GOT3 (cell line): ENCODE measurements at places on chromosomes 11 and 22.

DNA sequence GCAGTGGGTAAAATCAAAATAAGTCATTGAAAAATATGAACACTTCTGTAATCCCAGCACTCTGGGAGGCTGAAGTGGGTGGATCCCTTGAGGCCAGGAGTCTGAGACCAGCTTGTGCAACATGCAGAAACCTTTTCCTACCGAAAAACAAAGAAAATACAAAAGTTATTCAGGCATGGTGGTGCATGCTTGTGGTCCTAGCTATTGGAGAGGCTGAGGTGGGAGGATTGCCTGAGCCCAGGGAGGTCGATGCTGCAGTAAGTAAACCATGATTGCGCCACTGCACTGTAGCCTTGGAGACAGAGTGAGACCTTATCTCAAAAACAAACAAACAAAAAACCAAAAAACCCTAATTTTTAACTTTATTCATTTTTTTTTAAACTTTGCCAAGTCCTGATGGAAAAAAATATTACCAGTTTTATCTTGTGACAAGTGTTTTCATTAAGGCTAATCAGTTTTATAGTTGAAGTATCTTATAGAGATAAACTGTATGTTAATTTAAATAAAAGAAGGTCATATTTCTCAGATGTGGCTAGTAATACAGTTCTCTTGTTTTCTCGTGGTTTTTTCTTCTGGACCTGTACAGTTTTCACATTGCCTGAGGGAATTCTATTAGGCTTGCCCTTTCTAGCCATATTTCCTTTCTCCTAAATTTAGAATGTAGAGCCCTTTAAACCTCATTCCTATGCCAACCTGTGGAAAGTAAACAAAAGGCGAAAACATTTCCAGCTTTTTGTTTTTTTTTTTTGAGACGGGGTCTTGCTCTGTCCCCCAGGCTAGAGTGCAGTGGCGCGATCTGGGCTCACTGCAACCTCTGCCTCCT, 9.4 kb downstream of the HIPK3 start:
- DNase-seq: no peak

DNA sequence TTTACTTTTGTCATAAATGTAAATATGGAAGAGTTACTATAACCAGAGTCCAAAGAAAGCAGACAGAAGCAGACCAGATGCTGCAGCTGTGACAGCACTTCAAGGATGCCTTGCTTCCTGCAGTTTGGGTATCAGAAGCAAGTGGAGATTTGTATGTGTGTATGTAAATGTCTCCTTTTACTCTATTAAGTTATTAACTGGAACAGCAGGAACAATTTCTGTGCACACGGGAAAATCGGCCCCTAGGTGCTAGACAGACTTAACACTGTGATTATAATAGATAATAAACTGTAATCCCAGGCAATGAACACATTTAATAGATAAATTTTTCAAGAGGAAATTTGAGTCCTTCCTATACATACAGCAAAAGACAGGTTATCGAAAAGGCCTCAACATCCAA, 178.6 kb upstream of the PITPNB start:
- DNase-seq: no peak

- DNase-seq: peak; percentile 9
Observed at GRCh38 chr11:112289588-112290492, 29.2 kb upstream of the PLET1 start.

GRCh38 chr11:132475026-132475425, 1057.3 kb downstream of the OPCML start:
- DNase-seq: no peak

GRCh38 chr11:43952401-43953342, 10.2 kb downstream of the C11orf96 start:
- no peak for DNase-seq

GRCh38 chr22:28914201-28914600, 30.8 kb downstream of the ZNRF3 start:
- DNase-seq: no peak
